Activated CD4-positive, alpha-beta T cell treated with anti-CD3 and anti-CD28 coated beads for 36 hours (primary cell): ENCODE measurements at places on chromosomes 12 and 14. TPM values are rescaled to one million over a fixed set of nuclear protein-coding genes. Genes with fewer than 3 reads are reported as not detected.

- peaks cover 11% of the 10 kb centered on the region for H3K27me3 ChIP-seq
- H3K36me3 ChIP-seq, result no peaks in the 10 kb centered on the region
- no peak overlapping the region for H3K4me3 ChIP-seq
- H3K4me1 ChIP-seq, result no peaks in the 10 kb centered on the region
- H3K27ac ChIP-seq, result no peak overlapping the region
- no peak for DNase-seq
These were observed 149.1 kb downstream of the KICS2 start for GRCh38 chr12:64072916-64073575.

- peaks cover 7% of the 10 kb centered on the region for H3K4me1 ChIP-seq
- H3K36me3 ChIP-seq, result no peaks in the 10 kb centered on the region
- no peak overlapping the region for H3K4me3 ChIP-seq
- DNase-seq, result no peak
These were observed 66.1 kb upstream of the ARID2 start for GRCh38 chr12:45663455-45663854.

DNA sequence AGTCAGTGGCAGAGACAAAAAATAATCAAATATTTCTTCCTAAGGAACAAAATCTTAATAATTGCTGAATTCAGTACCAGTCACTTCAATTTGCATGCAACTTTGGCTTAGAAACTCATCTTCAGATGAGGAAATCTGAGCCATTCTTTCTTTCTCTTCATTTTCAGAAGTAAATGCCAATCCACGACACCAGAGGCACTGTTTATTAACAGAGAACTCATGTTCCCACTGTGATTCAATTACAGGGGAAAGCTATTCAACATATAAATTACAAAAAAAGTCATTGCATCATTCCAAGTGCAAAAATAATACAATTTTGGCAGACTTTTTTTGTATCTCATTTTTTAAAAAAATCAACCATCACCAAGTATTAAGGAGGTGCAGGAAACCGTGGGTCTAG is 816.1 kb upstream of the TMEM132C start:
- peaks cover 19% of the 10 kb centered on the region for H3K27me3 ChIP-seq
- no peaks in the 10 kb centered on the region for H3K4me1 ChIP-seq
- no peak overlapping the region for H3K27ac ChIP-seq
- no peak overlapping the region for H3K4me3 ChIP-seq
- H3K36me3 ChIP-seq, result no peaks in the 10 kb centered on the region

GRCh38 chr12:6692888-6693287 is 3.7 kb upstream of the ZNF384 start:
- DNase-seq, result no peak
- no peak overlapping the region for H3K27ac ChIP-seq
- no peak overlapping the region for H3K4me3 ChIP-seq

GRCh38 chr14:68932231-68932630 is 46.9 kb downstream of the ACTN1 start:
- H3K4me1 ChIP-seq, result peaks cover 74% of the 10 kb centered on the region
- H3K27ac ChIP-seq, result no peak overlapping the region
- H3K36me3 ChIP-seq, result peaks cover 5% of the 10 kb centered on the region
- no peak overlapping the region for H3K4me3 ChIP-seq

Gene ADAM21
- 0.11 TPM for total RNA-seq

Gene GPR84
- total RNA-seq, result 0.98 TPM

Gene CLEC4D
- total RNA-seq, result not detected

Gene MGP
- not detected for total RNA-seq

Gene OR6C2
- total RNA-seq, result not detected
